ENCODE measurements at places on chromosomes 3 and 15.

DNA sequence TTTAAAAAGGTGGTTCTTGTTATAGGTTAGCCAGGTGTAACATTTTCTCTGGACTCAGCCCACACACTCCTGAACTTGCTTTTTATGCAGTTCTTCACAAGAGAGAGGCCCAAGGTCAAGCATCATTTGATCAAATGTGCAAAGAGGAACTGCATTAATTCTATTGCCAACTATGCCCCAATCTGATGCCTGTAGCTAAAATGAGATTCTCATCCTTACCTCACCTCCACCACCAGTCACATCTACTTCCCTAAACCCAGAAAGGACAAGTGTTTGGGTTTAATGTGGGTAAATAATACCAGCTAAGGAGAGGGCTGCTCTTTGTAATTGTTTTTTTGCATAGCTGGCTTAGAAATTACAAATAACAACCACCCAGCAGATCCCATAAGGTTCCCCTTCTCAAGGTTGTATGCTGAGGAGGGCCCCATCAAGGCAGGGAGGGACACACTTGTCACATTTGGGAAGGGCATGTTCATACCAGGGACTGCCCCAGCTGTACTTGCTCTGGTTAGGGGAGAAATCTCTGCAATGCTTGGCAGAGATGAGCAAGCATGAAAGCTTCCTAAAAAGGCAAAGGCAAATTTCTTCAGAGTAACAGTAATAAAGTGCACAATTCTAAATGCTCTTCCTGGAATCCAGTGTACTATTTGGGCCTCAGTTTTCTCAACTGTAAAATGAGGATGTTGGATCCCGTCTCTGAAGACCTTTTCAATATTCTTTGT lies 76.2 kb downstream of the TGFBR2 start:
- no peak for DNase-seq

GRCh38 chr3:36164400-36164799 lies 215.9 kb upstream of the STAC start:
- no peak for DNase-seq

GRCh38 chr3:169641167-169641566 lies 22.3 kb downstream of the MECOM start:
- DNase-seq: no peak

DNA sequence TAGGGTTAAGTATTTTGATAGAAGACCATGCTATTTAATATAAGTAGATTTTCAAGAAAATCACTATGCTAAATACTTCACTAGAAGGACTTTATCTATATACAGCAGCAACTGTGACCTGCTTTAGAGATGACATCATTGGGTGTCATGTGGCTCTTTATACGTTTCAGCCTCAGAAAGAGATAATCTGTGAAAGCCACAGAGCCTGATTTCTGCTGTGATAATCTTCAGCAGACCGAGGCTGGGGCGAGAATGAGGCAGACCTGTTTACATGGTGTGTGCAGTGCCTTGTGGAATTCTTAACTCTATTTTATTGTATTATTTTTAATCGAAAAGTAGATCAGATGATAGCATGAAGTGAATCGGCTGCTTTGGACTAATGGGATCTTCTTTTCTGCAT lies 471.2 kb downstream of the MFSD1 start:
- DNase-seq: no peak

- no peak for DNase-seq
Observed at GRCh38 chr3:14303336-14304100, 98.9 kb upstream of the SLC6A6 start.

GRCh38 chr3:32220006-32220405 lies 18.5 kb upstream of the CMTM8 start:
- no peak for DNase-seq

DNA sequence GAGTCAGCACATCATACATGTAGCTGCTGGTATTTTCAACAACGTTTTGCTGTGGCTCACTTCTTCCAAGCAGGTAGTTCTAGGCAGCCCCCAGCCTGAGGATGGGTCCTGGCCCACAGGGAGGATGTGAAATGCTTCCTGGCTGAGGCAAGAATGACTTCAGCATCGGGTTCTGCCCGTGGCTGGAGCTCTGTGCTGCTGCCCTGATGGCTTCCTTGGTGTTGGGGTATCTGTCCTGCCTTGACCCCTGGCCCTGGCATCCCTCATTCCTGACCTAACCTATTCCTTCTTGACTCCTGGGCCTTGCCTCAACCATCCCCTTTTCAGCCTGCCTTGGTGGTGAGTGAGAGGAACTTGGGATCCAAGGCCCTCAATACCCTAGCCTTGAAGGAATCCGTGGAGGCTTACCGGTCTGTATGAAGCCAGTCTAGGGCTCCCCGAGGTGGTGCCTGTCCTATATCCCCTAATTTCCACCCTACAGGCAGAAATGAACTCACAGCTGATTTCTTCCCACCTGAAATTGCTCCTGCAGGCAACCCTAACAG lies 300.6 kb downstream of the TLE3 start:
- DNase-seq: no peak

Measured in effector memory CD4-positive, alpha-beta T cell (primary cell).